ENCODE measurements at places on chromosomes 3 and 15. TPM values are rescaled to one million over a fixed set of nuclear protein-coding genes. Genes with fewer than 3 reads are reported as not detected.

DGKG gene
- 0.36 TPM for total RNA-seq

GRCh38 chr15:80310776-80311175 lies 58.8 kb upstream of the CTXND1 start:
- no peak for DNase-seq

BOC gene
- total RNA-seq: 0.49 TPM

ACOX2 gene
- not detected for total RNA-seq

ADAMTS7 gene
- 0.60 TPM for total RNA-seq

All from activated CD8-positive, alpha-beta T cell treated with anti-CD3 and anti-CD28 coated beads for 36 hours (primary cell).